Stimulated activated CD8-positive, alpha-beta memory T cell treated with anti-CD3 and anti-CD28 coated beads, Interleukin-4, amount 100 ng/mL, for 1 hour (primary cell): ENCODE measurements at places on chromosomes 16 and 17.

DNA sequence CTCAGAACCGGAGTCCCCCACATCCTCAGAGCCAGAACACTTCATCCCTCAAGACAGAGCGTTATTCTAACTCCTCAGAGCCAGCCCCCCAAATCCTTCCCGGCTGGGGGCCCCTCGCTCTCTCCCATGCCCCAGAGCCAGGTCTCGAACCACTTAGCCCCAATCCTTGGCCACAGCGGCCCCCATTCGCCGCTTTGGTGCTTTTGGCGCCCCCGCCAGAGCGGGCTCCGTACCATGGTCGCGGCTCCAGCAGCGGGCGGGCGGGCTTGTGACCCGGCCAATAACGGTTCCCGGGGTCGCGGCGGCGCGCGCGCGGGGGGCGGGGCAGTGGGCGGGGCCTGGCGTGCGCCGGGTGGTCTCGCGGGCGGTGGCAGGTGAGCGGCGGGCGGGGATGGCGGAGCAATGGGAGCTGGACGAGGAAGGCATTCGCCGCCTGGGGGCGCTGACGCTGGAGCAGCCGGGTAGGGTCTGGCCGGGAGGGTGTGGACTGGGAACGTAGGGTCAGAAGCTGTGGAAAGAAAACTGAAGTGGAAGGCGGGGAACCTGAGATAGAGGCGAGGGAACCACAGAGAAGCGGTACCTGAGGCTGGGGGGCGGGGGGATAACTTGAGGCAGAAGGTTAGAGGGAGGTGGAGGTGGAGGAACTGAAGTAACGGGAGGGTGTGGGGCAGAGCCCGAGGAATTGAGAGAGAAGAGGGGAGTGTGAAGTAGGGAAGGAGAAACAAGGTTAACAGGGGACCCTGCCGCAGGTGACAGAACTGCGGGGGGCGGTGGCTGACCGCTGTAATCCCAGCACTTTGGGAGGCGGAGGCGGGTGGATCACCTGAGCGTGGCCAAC lies at the start of the genes KCTD19 and LRRC36:
Gene KCTD19, minus strand, starts transcription at position 270 of the 838 bp plus-strand sequence. Its CDS starts 34 bp downstream, at position 236.
Gene LRRC36, plus strand, starts transcription at position 344 of the 838 bp plus-strand sequence. Its CDS starts 48 bp downstream, at position 392.
- peak; percentile 26 for DNase-seq

- DNase-seq: no peak
These were observed 26.6 kb downstream of the TPSD1 start for GRCh38 chr16:1282324-1282973.

DNA sequence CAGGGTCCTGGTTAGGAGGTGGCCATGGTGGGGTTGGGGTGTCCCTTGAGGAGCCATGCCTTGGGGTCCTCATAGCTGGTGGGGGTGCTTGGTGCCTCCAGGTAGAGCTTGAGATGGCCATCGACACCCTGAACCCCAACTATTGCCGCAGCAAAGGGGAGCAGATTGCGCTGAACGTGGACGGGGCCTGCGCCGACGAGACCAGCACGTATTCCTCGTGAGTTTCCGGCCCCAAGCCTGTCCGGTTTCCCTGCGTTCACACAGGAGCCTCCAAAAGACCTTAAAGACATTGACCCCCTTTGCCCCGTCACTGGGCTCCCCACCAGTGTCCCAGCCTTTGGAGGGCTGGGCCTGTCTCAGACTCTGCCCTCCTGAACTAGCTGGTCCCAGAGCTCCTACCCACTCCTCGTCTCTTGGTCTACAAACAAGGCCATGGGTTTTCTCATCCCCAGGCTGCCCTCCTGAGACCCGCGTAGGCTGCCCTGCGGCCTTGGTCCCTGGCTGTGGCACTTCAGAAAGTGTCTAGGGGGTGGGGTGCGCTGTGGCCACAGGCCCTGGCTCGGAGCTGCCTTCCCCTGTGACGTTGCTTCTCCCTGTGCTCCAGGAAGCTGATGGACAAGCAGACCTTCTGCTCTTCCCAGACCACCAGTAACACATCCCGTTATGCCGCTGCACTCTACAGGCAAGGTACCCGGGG lies 11.8 kb downstream of the POLR3E start:
- no peak for DNase-seq

- DNase-seq: no peak
These were observed 334.1 kb downstream of the CDH13 start for GRCh38 chr16:82960918-82961317.

- no peak for DNase-seq
These were observed 584 bp downstream of the PHOSPHO1 start for GRCh38 chr17:49229805-49230600.

DNA sequence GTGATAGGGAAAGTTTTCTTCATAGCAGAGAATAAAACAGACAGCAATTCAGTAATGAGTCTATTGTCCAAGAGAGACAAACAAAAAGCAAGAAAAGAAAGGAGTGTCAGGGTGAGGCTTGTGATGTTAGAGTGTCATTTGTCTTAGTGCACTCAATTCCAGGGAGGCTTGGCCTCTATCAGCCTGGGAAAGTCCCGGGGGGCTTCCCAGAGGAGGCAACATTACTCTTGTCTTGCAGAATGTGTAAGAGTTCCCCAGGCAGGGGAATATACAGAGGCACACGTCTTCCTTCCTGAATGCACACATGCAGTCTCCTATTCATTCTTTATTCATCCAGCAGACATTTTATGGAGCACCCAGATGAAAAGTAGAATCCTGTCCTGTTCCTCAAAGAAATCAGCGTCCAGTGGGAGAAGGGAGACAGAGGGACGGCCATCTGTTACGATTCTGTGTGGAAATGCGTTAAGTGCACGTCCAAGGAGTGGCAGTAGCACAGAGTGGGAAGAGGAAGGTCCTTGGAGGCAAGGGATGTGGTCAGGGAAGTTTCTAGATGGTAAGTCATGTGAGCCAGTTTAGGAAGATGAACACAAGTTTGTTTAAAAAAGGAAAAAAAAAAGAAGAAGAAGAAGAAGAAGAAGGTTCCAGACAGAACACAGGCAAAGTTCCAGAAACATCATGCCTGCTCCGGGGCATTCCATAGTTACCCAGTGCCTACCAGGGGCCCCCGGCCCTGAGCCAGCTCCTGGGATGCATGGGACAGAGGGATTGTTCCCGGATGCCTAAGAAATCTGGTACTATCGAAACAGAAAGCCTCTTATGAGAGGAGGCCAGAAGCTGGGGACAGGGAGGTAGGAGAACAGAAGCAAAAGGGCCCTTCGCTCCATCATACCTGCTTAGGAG lies 21.1 kb downstream of the CACNG4 start:
- DNase-seq: no peak

DNA sequence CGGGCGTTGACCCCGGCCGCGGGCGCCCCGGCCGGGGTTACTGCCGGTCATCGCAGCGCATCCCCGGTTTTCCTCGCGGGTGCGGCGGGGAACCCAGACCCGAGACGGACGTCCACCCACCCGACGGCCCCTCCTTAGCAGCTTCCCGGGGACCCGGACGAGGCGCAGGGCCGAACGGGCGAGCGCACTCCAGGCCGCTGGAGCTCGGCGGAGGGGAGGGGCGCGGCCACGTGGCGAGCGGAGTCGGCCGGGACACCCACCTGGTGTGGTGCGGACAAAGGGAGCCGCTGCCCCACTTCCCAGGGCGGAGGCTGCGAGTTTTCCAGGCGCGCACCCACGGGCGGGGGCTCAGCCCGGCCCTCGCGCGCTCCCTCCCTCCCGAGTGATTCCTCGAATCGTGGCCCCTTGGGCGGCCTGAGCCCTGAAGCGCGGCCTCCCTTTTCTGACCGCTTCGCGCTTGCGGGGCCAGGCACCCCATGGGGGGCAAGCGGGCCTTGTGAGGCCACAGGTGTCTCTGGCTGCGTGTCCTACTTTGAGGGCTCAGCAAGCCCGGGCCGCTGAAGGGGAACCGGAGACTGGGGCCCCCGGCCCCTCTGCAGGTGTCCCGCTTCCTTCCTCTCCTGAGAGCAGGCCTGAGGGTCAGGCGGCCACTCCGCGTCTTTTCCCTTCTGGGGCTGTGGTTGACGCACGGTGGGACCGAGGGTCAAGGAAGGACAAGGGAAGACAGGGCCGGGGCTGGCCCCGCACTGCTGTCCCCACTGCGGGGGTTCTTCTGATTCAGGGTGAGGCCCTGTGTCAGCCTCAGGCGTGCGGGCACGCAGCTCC lies 1.1 kb upstream of the FASN start:
- DNase-seq: no peak

DNA sequence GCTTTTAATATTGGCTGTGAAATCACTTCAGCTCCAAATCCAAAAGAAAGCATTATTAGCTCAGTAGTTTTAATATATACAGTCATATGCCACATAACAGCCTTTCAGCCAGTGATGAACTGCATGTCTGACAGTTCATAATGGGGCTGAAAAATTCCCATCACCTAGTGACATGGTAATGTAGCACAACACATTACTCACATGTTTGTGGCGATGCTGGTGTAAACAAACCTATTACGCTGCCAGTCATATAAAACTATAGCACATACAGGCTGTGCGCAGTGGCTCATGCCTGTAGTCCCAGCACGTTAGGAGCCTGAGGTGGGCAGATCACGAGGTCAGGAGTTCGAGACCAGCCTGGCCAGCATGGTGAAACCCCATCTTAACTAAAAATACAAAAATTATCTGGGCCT lies 92.2 kb downstream of the TUBD1 start:
- DNase-seq: no peak

GRCh38 chr17:36848008-36848902 lies 89.0 kb upstream of the LHX1 start:
- DNase-seq: no peak

GRCh38 chr16:81815429-81815766 lies 36.3 kb downstream of the PLCG2 start:
- DNase-seq: no peak

DNA sequence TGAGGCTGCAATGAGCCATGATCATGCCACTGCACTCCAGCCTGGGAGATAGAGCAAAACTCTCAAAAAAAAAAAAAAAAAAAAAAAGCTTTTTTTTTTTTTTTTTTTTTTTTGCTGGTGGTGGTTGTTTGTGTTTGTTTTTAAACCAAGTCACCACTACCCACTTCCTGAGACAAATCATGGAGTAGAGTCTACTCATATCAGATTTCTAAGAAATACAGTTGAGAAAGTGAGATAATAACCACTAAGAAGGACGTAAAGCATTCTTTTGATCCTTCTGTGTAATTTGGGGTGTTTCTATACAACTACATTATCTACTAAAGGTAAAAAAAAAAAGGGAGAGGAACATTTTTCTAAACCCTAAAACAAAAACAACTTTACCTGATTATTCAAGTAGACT lies 38.0 kb downstream of the AXIN2 start:
- no peak for DNase-seq

DNA sequence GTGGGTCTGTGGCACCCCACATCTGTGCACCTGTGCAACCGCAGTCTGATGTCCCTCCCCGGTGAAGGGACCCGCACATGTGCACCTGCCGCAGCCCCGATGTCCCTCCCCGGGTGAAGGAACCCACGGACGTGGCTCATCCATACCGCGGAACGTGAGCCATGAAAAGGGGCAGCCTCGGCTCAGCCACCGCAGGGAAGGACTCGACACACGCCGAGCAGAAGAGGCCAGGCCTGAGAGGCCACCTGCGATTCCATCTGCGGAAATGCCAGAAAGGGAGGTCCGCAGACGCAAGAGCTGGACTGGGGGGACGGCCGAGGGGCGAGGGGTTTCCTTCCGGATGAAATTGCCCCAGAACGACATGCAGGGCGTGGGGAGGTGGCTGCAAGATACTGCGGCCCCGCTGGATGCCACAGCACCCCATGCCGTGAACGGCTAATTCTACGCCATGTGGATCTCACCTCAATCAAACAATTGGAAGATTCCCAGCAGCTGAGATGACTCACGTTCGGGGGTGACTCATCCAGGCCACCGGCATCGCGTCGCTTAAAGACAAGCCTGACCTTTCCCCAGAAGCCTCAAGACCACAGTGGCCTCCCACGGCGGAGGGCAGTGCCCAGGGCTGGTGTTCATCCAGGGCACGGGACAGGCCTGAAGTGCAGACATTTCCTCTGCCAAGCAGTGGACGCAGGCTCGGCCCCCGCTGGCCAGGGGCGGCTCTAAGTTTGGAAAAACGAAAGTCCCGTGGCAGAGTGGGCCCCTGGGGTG lies 21.0 kb downstream of the SOX8 start:
- DNase-seq: peak; percentile 55

GRCh38 chr17:62675701-62676100 lies 48.2 kb downstream of the MRC2 start:
- no peak for DNase-seq
